CD4-positive, alpha-beta T cell (primary cell): ENCODE measurements at places on chromosomes 11 and 22. TPM values are rescaled to one million over a fixed set of nuclear protein-coding genes. Genes with fewer than 3 reads are reported as not detected.
A peak's percentile ranks its signal among the peaks of the same experiment; 100 is the strongest.

DNA sequence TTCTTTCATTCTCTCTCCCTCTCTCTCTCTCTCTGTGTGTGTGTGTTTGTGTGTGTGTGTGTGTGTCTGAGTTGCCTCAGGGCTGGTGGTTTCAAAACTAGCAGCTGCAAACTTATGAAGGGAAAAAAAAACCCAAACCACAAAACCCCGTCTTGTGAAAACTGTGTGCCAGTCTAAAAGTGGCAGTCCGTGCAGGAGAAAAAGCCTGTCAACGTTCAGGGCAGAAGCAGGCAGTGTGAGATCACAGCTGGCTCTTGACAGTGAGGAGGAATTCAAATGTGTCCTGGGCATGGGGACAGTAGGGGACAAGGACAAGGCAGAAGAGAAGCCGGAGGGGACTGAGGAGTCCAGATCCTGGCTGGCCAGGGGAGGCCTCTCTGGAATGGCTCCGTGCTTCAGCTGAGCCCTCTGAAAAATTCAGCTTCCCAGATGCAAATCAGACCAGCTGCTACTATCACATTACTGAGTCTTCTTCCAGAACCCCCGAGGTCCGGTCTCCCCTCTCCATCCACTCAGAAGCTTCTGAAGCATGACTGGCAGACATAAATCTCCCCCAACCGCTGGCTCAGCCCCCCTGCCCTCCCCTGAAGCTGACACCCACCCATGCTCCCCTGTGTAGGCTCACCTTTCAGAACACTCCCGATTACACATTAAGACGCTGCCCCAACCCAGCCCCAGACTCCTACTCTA is 31.9 kb downstream of the FLI1 start:
- H3K27ac ChIP-seq = peak overlapping the region; percentile 63
- peaks cover 100% of the 10 kb centered on the region for H3K4me1 ChIP-seq
- H3K36me3 ChIP-seq = peaks cover 4% of the 10 kb centered on the region
- DNase-seq = peak; percentile 30

GRCh38 chr11:94134651-94135512 is 6.2 kb downstream of the PANX1 start:
- H3K36me3 ChIP-seq = no peaks in the 10 kb centered on the region
- peaks cover 42% of the 10 kb centered on the region for H3K4me1 ChIP-seq
- peak; percentile 13 for DNase-seq

- H3K4me3 ChIP-seq = no peak overlapping the region
- H3K27me3 ChIP-seq = no peaks in the 10 kb centered on the region
- no peaks in the 10 kb centered on the region for H3K36me3 ChIP-seq
- H3K27ac ChIP-seq = no peak overlapping the region
- H3K4me1 ChIP-seq = no peaks in the 10 kb centered on the region
- no peak for DNase-seq
These were observed 213.9 kb upstream of the NARS2 start for GRCh38 chr11:78788533-78788932.

POLDIP3 gene
- total RNA-seq = 80.7 TPM

- peaks cover 3% of the 10 kb centered on the region for H3K36me3 ChIP-seq
- H3K4me3 ChIP-seq = no peak overlapping the region
- H3K4me1 ChIP-seq = no peaks in the 10 kb centered on the region
These were observed 73.7 kb downstream of the PRCP start for GRCh38 chr11:82826526-82826925.

OTOG gene
- not detected for total RNA-seq

MIOX gene
- total RNA-seq = not detected

DNA sequence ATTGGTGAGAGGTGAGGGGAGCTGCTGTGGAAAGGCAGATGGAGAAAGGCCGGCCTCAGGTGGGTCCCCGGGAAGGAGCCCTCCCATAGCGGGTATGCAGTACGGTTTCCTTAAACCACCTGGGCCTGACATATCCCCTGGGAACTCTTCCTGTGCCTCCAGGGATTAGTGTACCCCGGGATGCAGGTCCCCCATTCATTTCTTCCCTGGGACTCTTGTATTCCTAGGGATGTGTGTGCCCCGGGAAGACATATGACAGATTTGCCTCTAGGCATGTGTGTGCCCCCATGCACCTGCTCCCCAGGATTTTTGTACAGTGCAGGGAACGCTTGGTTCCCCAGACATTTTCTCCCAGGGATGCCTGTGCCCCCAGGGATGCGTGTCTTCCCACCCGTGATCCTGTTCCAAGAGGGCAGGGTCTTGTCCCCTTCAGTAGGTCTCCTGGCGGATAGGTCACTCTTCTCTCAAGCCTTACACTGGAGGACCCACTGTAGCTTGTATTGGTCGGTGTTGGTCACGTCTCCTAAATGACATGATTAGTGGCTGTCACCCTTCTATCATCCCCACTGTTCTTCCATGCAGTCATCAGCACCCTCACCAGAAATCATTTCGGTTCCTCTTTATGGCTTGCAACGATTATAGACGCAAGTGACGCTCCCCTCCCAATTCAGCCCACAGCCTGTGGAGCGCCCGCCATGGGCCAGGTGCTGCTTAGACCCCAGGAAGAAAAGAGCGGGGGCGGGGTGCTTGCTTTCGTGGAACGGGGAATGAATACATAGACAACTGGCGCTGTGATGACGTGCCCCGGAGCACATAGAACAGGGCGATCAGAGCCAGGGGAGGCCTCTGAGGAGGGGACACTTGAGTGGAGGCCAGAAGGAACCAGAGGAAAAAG is 1.3 kb downstream of the PARVB start:
- no peaks in the 10 kb centered on the region for H3K36me3 ChIP-seq
- H3K4me3 ChIP-seq = peak overlapping the region; percentile 54
- no peaks in the 10 kb centered on the region for H3K27me3 ChIP-seq
- H3K27ac ChIP-seq = peak overlapping the region; percentile 21
- peak; percentile 28 for DNase-seq

MOB2 gene
- 37.0 TPM for total RNA-seq

TNNI2 gene
- total RNA-seq = 0.50 TPM

DNA sequence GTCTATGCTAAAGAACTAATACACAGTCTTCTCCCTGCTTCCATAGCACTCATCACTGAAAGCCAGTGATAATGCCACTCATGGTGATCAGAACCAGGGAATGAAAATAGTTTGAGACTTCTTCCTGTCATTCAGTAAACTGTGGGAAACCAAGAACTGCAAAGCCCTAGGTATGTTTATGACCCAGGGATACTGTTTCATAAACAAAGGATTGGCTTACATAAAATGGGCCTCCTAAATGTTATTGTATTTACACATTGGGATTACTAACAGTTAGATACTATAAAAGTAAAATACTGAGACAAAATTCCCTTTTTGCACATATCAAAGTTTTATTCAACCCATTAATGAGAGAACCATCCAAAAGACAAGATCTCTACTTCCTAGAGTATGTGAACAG is 21.3 kb upstream of the CWF19L2 start:
- no peak overlapping the region for H3K4me3 ChIP-seq
- no peaks in the 10 kb centered on the region for H3K36me3 ChIP-seq
- peaks cover 12% of the 10 kb centered on the region for H3K27me3 ChIP-seq
- H3K27ac ChIP-seq = no peak overlapping the region
- DNase-seq = no peak
- no peaks in the 10 kb centered on the region for H3K4me1 ChIP-seq

GRCh38 chr11:115665175-115665821 is 161.1 kb upstream of the CADM1 start:
- DNase-seq = no peak
- H3K27ac ChIP-seq = no peak overlapping the region
- H3K27me3 ChIP-seq = peaks cover 11% of the 10 kb centered on the region
- H3K36me3 ChIP-seq = no peaks in the 10 kb centered on the region

TM7SF2 gene
- total RNA-seq = 20.4 TPM

DNA sequence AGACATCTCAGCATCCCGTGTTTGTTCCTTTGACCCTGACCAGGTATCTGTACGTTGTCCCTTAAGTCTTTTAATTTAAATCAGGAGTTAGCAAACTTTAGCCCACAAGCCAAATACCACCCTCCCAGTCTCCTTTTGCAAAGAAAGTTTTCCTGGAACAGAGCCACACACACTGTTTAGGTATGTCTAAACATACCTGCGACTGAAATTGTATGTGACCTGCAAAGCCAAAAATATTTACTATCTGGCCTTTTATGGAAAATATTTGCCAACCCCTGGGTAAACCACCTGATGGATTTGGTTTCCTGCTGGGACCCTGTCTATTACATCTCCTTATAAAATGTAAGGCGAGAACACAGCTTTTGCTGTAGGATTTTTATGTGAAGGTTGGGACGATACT is 20.2 kb upstream of the RCN1 start:
- H3K4me3 ChIP-seq = no peak overlapping the region
- no peak overlapping the region for H3K27ac ChIP-seq
- no peaks in the 10 kb centered on the region for H3K36me3 ChIP-seq
- peaks cover 16% of the 10 kb centered on the region for H3K27me3 ChIP-seq
- no peak for DNase-seq

DNA sequence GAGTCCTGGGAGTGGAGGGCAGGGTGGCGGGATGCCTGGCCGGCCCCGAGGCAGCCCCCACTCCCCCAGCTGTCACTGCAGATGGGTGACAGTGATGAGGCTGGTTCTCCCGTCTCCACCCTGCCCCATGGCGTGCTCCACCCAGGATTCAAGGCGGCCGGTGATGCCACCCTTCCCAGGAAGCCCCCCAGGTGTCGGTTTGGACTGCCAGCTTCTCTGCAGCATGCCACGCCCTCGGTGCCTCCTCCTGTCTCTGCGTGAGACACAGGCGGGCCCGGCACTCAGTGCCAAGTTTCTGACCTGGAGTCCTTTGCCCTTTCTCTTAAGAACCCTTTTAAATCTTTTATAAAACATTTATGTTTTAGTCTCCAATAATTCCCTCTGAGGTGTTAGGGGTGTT is 71.5 kb downstream of the MPPED1 start:
- no peak overlapping the region for H3K4me3 ChIP-seq
- H3K27ac ChIP-seq = no peak overlapping the region
- no peaks in the 10 kb centered on the region for H3K27me3 ChIP-seq
- DNase-seq = no peak

DMC1 gene
- 0.52 TPM for total RNA-seq

DNA sequence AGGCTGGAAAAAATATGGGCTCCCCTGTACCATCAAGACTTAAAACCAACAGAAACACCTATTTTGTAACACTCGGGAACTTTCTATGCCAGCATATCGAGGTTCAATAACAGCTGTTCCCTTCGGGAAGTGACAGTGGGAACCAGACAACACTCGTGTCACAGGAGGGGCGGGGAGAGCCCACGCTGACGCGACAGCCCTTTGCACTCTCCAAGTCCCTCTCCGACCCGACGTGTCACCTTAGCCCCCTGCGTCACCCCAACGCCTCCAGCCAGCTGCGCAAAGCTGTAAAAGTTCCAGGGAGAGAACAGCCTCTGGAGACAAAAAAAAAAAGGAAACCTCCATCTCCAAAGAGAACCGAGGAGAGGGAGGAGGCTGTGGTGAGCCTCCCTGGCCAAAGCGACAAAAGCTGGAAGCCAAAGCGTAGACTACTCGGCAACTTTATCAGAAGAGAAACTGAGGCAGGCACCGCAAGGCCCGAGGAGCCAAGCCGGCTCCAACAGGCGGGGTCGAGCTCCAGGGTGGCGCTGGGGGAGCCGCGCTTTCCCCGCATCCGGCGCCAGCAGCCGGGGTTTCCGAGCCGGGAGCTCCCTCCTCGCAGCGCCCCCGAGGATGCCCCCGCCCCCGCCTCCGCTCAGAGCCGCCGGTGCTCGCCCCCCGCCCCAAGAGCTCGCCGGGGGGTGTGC is 751 bp downstream of the ARFGAP3 start:
- peak overlapping the region; percentile 74 for H3K4me3 ChIP-seq
- peak overlapping the region; percentile 79 for H3K27ac ChIP-seq
- H3K36me3 ChIP-seq = peaks cover 3% of the 10 kb centered on the region
- H3K27me3 ChIP-seq = no peaks in the 10 kb centered on the region
- peaks cover 32% of the 10 kb centered on the region for H3K4me1 ChIP-seq

DNA sequence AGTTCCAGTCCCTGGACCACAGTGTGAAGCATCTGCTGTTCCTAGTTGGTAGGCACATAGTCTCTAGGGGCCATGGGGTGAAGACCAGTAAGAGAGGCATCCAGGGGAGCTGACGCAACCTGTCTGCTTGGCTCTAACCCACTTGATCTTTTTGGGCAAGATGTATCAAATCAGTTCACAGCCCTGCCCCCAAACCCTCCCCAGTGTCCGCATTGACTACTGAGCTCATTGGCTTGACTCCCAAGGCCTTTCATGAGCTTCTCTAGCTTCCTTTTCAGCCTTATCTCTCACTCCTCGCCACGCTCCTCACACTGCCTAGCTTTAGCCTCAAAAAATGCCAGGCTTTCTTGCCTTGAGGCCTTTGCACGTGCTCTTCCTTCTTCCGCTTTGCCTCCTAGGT is 29.7 kb upstream of the ABCC8 start:
- H3K27me3 ChIP-seq = no peaks in the 10 kb centered on the region
- no peaks in the 10 kb centered on the region for H3K4me1 ChIP-seq
- no peak overlapping the region for H3K4me3 ChIP-seq
- DNase-seq = no peak
- H3K36me3 ChIP-seq = no peaks in the 10 kb centered on the region

DNA sequence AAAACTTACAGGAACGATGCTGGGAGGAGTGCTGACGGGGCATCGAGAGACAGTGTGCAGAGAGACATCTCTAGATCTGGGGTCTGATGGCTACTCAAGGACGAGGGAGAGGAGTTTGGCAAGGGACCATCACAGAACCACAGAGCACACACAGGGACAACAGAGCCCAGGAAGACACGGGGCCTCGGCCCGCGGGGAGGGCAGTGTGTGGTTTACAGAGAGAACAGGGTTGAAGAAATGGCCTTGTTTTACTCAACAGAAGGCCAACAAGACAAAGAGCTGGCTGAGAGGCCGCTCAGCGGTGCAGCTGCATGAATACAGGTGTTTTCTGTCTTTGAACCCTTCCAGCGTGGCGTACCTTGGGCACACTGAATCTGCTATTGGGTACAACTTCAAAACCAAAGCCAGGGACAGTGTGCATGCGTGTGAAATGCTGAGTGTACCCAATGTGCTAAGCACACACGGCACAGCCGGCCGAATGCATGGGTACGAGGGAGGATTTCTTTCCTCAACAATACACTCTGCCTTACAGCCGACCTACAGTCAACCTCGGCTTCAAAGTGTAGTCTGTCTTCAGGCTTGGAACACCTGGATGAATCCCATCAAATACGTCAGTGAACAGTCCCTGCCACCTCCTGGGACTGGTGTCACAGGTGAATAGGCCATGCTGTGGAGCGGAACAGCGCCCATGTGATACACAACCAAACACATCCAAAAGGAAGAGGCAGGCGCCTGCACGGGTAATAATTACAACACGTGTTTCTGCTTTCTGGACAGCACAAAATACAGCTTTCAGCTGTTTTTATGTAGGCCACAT is 20.7 kb upstream of the BID start:
- no peak overlapping the region for H3K27ac ChIP-seq
- no peak for DNase-seq
- no peaks in the 10 kb centered on the region for H3K27me3 ChIP-seq
- no peak overlapping the region for H3K4me3 ChIP-seq
- H3K4me1 ChIP-seq = no peaks in the 10 kb centered on the region
- H3K36me3 ChIP-seq = peaks cover 4% of the 10 kb centered on the region

DNA sequence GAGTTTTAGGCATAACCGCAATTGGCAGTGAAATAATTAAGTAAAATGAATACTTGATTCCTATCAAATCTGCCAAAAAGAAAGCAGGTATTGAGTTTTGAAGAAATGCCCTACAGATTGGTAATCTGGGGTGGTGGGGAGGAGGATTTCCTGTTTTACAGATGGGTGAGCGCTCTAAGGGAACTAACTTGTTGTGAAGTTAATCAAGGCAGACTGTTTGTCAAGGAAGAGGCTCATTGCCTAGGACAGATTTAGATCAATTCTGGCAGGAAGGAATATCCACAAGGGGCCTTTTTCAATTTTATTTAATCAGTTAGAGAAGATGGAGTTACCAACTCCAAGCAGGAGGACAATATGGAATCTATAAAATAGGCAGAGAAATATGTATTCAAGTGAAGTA is 271.5 kb upstream of the CCDC90B start:
- H3K27ac ChIP-seq = no peak overlapping the region
- H3K27me3 ChIP-seq = no peaks in the 10 kb centered on the region
- no peak overlapping the region for H3K4me3 ChIP-seq
- no peak for DNase-seq
- no peaks in the 10 kb centered on the region for H3K36me3 ChIP-seq
- H3K4me1 ChIP-seq = no peaks in the 10 kb centered on the region
